Bronchial epithelial cell (primary cell): ENCODE measurements at places on chromosomes 13 and 19. TPM values are rescaled to one million over a fixed set of nuclear protein-coding genes. Genes with fewer than 3 reads are reported as not detected.

DNA sequence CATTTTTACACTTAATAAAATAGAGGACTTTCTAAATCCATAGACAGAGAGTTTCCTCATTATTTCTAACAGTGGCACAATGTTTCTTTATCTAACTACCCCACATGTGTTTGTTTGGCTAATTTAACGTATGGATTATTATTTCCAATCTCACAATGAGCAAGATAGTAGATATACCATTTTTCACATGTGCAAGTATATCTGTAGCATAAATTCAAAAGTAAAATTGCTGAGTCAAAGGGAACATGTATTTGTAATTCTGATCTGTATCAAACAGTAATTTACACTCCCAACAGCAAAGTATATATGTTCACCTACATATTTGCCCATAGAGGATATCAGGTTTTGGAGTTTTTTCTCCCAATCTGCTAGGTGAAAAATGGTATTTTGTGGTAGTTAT, 18.3 kb downstream of the MAST1 start:
- DNase-seq, result no peak

CCDC70 gene
- total RNA-seq, result not detected in 2 replicates

AZU1 gene
- total RNA-seq, result not detected in 2 replicates

GRCh38 chr13:95197548-95197947, 103.7 kb downstream of the ABCC4 start:
- no peak for DNase-seq

DNA sequence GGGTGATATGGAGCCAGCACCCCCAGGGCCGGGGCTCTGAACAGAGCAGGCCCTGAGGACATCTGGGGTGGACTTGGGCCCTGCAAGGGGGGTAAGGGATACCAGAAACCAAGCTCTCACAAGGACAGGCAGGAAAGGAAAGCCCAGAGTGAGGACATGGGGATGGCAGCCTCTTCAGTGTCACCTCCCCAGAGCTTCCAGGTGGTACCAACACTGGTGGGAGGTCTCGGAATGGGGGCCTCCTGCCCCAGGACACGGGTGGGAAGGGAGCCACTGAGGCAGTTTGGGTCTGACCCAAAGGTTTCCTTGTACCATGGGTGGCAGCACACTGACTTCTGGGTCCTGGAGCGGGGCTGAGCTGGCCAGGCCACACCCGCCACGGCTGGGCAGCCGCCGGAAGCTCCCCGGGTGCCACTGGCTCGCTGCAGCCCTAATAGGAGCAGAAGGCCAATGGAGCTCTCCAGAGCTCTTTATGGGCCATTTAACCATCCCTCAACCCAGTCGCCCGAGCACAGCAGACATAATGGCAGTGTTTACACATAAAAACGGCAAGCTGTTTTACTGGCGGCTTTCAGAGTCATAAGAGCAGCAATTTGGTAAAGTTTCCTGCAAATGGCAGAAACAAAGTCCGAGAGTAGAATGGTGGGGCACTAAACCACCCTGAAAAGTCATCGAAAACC, 59.3 kb downstream of the PEPD start:
- DNase-seq, result no peak

DNA sequence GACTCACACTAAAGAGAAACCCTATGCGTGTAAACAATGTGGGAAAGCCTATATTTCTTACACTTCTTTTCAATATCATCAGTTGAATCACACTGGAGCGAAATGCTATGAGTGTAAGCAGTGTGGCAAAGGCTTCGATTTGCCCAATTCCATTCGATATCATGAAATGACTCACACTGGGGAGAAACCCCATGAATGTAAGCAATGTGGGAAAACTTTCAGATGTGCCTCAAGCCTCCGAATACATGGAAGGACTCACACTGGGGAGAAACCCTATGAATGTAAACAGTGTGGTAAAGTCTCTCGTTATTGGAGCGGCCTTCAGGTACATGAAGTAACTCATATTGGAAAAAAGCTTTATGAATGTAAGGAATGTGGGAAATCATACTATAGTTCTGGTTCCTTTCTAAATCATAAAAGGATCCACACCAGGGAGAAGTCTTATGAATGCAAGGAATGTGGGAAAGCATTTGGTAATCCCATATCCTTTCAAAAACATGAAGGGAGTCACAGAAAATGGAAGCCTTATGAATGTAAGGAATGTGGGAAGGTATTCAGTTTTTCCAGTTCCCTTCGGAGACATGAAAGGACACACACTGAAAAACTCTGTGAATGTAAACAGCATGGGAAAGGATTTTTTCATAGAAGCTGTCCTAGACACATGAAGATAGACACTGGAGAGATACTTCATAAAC, 28.1 kb downstream of the ZNF20 start:
- DNase-seq, result no peak

GRCh38 chr13:93881411-93881810, 598.1 kb downstream of the DCT start:
- DNase-seq, result no peak

KIR3DL2 gene
- total RNA-seq, result not detected in 2 replicates

LGALS4 gene
- 0.64 and 1.1 TPM in 2 replicates for total RNA-seq

DNA sequence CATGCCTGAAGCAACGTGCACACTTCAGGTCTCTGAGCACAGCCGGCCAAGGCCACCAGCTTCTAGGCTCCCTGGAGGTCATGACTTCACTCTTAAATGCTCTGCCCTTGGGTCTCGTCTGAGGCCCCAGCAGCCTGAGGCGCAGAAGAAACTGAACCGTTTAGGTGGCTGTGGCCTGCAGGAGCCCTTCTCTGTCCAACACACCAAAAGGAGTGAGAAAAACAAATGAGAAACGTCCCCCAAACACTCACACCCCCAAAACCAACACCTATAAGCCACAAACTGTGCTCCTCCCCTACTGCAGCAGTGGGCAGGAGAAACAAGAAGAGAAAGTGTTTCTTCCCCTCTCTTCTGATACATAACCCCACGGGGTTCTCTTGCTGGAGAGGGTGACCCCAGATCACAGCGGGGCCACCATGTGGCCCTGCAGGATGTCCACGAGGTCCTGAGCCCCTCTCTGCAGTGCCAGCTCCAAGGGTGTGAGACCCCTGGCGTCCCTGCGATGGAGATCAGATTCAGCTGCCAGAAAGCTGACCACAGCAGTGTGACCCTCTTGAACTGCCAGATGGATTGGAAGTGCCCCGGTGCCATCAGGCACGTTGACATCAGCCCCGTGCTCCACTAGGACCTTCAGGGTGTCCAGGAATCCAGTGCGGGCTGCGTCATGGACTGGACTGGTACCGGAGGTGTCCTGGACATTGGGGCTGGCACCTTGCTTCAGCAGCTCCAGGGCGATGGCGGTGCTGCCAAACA, 1.0 kb upstream of the KRI1 start:
- no peak for DNase-seq

DNA sequence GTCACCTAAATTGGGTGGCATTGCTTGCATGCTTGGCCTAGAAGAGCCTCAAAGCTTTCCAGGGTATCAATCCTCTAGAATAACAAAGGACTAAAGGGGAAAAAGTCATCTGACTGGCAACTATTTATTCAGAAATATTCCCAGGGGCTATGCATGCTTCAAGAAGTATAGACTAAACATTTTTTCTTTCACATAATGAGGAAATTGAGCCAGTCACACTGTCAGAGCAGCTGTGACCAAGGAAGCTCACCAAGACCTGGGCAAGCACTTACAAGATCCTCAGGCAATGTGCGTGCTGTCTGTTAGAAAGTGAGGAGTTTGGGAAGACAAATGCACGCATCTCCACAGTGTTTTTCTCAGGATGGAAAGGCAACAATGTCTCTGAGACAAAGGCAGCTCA, 747.2 kb downstream of the DIAPH3 start:
- DNase-seq, result no peak

GDF15 gene
- 123 and 166 TPM in 2 replicates for total RNA-seq

- no peak for DNase-seq
These were observed 13.2 kb downstream of the KLHL26 start for GRCh38 chr19:18650021-18650390.

PPP1R12C gene
- 22.9 and 25.6 TPM in 2 replicates for total RNA-seq

ARRDC5 gene
- total RNA-seq, result not detected in 2 replicates
